ENCODE measurements at places on chromosomes 2 and 18.

GRCh38 chr18:11154368-11154989, 5.1 kb upstream of the PIEZO2 start:
- peak; percentile 76 for DNase-seq

DNA sequence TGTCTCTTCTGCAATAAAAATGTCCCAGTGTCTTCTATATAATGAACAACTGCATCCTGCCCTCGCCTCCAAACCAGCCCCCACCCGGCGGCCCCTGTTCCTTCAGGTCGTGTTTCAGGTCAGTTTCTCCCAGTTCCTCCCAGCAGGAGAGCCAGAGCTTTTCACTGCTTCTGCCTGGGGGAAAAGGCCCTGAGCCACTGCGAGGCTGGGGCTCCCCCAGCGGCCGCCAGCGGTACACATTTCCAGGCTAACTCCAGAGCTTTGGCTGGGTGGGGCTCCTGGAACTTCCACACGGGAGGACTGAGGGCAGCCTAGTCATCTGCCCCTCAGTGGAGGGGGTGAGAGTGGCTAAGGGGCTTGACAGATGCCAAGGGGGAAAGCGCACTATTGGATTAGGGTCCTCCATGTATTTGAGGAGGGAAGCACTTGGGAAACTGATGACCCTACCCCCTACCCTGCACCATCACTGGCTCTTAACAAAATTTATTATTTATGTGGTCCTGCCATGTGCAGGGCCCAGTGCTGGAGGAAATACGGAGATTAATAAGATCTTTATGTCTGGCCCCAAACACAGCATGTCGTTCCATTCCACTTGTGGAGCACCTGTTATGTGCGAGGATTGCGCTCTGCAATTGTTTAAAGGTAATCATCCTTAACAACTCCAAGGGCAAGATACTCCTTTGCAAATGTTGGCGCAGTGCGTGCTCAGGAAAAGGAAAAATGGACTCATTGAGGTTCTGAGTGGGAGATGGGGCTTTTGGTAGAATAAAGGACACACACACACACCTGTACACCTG, 17.3 kb upstream of the CYS1 start:
- peak; percentile 75 for DNase-seq

DNA sequence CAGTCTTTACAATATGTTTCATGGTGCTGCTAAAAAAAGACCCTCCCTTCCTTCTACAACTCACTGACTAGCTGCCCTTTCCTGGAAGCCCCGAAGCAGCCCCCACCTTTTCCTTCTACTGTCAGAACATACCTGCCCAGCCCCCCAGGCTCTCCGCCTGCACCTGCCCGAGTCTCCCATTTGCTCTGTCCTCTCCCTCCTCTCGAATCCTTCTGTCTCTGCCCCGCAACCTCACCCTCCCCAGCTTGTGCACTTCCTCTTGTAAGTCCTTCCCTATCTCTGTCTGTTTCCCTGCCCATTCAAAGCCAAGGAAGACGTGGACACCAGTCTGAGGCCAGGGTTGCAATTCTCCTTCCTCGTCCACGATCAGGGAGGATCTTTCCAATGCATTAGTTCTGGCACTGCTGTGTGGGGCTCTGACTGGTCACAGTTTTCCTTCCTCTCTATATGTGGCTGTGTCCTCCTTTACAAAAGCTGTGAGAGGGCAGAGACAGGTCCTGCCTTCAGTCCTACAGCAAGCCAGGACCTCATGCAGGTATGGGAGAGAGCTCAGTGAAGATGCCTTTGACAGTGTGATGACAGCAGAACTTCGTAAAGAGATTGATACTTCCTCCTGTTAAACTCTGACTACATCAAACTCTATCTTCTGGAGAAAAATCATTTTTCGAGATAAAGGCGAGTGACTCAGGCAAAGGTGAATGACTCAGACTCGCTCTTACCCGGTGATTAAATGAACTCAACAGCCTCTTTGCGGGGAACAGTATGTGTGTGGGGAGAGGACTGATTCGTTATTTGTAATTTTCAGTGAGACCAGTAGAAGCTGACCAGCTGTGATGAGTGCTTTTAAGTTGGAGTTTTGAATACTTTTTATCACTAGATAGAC, 14.2 kb downstream of the TNFRSF11A start:
- DNase-seq, result peak; percentile 46

DNA sequence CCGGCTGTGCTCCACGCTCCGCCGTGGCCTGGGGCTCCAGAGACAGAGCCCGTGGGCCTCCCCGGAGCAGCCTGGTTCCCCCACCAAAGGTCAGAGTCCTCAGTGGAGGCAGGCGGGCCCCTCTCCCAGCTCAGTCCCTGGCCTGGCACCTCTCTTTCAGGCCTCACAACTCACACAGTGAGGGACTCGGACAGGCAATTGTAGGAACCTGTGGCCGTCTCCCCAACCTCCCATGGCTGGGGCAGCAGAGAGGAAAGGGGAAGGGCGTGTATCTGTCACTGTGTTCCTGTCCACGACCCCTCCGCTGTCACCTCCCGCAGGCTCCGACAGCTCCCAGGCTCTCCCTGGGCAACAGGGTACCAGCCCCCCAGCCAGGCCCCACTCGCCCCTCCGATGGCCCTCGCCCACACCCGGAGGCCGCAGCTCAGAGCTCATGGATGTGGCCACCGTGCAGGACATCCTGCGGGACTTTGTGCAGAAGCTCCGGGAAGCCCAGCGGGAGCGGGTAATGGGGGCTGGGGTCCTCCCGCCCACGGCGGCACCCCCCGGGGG, 32.4 kb upstream of the SNED1 start:
- DNase-seq, result no peak

- DNase-seq, result no peak
Measured at GRCh38 chr2:221571551-221572218, 419 bp downstream of the EPHA4 start.

- DNase-seq, result no peak
Measured at GRCh38 chr2:30871980-30872789, 64.9 kb upstream of the CAPN13 start.

- DNase-seq, result no peak
Measured at GRCh38 chr2:171651667-171652415, 35.4 kb upstream of the DYNC1I2 start.

- DNase-seq, result no peak
Measured at GRCh38 chr18:37065254-37065653, 236.3 kb downstream of the KIAA1328 start.

DNA sequence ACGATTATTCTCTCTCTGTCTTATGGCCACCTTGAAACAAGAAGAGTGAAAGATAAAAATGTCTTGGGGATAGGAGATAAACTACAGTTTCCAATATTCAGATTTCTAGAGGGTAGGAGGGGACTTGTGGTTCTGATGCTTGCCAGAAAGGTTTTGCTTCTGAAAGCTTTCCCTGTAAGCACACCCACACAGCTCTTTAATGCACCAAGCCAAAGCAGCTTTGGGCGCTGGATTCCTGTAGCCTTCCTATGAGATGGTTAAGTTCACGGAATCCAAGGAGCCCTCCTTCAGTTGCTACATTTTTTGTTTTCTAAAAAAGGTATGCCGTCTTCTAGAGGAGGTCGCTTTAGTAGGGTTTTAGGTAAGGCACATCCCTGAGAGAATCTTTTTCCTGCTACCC, 4.9 kb downstream of the LRRTM1 start:
- DNase-seq, result no peak

- no peak for DNase-seq
Measured at GRCh38 chr2:193250389-193250788, 1055.7 kb upstream of the TMEFF2 start.

All from HT-29 (cell line).